ENCODE measurements at places on chromosomes 13 and 19.

DNA sequence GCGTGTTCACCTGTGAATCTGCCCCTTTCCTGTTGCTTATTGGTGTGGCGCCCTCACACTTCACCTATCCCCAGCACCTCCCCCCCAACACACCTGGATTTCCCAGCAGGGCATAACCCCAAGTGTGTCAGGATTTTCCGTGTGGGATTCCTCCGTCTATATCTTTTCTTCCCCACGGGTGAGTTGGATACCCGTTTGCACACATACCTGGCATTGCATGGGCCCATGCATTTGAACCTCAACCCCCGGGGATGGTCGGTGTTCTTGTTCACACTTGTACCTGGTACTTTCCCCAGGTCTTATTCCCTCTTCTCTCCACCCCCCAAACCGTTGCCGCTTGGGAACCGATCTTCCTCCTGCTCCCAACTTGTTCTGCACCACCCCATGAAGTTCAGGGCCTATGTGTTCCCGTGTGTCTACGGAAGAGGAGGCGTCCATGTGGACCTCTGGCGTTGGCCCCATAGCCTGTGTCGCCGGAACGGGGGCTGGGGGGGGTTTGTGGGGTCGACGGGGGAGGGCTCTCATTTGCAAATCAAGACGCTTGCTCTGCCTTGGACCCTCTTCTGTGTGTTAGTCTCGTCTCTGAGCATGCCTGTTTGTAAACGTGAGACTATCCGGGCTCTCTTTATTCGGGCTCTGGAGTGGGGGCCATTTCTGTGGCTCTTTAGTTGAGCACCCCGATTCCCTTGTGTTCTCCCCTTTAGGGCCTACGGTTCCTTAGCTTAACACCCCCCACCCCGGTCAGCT, 1.7 kb downstream of the PRR12 start:
- DNase-seq: no peak

GRCh38 chr13:24252136-24252535, 57.2 kb upstream of the C1QTNF9 start:
- DNase-seq: no peak

DNA sequence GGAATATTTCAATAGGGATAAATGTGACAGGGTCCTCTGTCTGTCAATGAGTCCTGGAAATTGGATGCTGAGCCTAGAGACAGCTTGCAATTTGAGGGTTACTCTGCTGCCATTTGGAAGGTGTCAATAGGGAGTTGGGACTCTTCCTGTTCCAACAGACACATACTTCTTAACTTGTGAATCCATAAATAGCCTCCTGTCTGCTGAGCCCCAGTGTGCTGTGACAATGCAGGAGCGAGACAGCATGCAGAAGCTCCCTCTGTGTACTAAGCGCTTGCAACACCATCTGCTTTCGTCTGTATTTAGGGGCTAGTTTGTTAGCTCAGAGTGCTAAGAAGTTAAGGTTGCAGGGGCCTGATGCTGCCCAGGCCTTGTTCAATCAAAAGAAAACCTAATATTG, 58.5 kb upstream of the GPR12 start:
- no peak for DNase-seq

DNA sequence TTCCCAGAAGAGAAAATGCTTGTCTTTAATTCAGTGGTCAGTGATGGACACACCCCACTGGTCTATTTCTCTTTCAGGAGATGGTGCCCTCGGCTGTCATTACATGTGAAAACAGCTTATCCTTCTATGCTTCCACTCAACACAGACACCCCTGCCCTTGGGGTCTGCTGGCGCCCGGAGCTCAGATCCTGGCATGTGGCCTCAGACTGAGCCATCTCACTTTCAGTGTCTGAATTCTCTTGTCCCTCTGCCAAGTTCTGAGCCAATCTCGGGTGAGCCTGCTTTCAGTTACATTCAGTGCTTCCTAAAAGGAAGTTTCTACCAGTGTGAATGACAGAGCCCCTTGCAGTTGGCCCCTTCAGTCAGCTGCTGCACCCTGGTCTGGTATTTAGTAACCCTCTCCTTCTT, 293.6 kb downstream of the DNAJC15 start:
- DNase-seq: no peak

- DNase-seq: no peak
Measured at GRCh38 chr13:34167347-34167746, 349.4 kb downstream of the RFC3 start.

- DNase-seq: no peak
Measured at GRCh38 chr19:33261511-33262189, 36.0 kb upstream of the SLC7A10 start.

DNA sequence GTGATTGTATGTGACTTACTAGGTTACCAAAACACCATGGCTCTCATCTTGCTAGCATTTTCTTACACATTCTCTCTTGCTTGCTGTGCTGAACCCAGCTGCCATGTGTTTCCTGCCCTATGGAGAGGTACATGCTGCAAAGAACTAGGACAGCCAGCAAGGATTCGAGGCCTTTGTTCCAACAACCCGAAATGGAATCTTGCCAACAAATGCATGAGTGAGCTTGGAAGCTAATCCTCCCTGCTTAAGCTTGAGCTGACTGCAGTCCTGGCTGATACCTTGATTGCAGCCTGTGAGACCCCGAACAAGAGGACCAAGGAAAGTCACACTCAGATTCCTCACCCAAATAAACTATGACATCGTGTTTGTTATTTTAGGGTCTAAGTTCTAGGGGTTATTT, 651.2 kb downstream of the SLITRK6 start:
- DNase-seq: peak; percentile 60

GRCh38 chr13:77359171-77359570, 32.3 kb upstream of the MYCBP2 start:
- DNase-seq: no peak

- DNase-seq: no peak
Measured at GRCh38 chr13:47650209-47650608, 350.9 kb downstream of the SUCLA2 start.

DNA sequence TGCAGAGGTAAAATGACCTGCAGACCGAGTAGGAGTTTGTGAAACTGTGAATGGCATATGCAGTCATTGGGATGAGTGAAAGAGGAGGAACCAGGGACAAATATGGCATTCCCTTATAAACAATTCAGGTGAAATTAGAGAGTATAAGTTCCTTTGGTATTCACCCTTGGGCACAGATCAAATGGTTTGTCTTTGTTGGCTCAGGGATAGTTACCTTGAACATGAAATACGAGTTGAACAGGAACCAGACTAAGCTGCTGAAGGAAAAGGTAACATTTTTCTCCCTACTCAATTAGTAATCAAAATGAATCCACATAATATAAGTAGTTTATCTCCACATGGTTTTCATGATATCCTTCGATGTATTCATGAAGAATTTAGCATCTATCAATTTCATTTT, 50.5 kb downstream of the SLITRK1 start:
- no peak for DNase-seq

GRCh38 chr13:77502104-77502720, 33.3 kb upstream of the SCEL start:
- DNase-seq: no peak

GRCh38 chr13:25816239-25816638, 235.6 kb downstream of the SHISA2 start:
- no peak for DNase-seq

DNA sequence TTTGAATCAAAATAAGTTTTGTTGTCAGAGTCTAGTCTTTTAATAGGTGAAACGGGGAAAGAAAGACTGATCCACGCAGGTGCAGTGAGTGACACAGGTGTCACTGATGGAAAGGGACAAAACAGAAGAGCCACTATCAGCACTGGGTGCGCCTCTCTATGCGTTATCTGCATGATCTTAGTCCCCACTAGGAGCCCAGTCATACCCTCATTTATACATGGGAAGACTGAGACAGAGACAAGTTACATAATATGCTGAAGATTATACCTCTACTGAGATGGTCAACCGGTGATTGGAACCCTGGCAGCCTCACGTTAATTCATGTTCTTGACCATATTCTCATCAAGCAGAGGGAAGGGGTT, 3.4 kb downstream of the LRCH1 start:
- no peak for DNase-seq

GRCh38 chr19:36489920-36490415, 607 bp upstream of the ZNF566 start:
- DNase-seq: no peak

DNA sequence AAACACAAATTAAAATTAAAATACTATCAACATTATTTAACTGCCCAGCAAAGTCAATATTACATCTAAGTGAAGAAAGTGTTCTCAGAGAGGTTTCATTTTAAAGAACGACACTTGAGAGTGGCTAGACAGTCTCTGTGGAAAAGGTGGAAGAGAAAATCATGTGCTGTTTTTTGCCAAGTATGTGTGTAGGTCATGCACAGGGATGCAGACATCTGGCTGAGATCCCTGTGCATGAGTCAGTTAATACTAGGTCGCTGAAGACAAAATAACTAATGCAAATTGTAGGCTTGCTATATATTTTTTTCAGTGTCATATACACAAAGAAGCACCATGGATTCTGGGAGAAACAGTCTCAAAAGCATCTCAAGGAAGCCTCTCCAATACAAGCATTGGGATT, 44.3 kb upstream of the ENOX1 start:
- no peak for DNase-seq

- no peak for DNase-seq
Measured at GRCh38 chr19:45211751-45212381, 33.3 kb downstream of the BLOC1S3 start.

- DNase-seq: no peak
Measured at GRCh38 chr19:10797078-10797477, 38.9 kb downstream of the TMED1 start.

DNA sequence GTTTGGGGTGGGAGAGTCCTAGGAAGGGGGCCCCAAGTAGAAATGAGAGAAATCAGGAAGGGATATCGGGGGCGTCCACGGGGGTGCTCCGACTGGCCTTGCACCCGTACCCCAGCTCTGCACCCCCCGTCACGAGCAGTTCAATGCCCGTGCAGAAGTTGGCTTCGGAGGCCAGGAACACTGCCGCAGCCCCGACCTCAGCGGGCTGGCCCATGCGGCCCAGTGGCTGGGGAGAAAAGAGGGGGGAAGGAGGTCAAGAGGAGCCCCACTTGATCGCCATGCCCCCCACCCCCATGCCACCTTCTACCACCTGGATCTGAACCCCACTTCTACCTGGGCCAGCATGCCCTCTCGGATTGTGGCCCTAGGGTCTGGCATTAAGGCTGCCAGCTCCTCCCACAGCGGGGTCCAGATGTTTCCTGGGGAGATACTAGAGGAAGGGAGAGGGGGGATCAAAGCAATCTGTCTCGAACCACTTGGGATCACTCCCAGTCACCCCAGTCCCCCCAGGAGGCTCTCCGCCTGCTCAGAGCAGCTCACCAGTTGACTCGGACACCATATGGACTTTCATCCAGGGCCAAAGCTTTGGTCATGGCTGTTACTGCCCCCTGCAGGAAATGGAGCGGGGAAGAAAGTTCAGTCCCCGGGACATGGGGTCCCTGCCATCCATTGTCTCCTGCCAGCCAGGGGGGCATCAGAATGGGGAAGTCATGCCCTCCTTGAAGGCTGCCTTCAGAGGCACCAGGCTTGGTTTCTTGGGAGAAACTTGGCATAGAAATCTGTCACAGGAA, 2.5 kb upstream of the BCAT2 start:
- DNase-seq: no peak

DNA sequence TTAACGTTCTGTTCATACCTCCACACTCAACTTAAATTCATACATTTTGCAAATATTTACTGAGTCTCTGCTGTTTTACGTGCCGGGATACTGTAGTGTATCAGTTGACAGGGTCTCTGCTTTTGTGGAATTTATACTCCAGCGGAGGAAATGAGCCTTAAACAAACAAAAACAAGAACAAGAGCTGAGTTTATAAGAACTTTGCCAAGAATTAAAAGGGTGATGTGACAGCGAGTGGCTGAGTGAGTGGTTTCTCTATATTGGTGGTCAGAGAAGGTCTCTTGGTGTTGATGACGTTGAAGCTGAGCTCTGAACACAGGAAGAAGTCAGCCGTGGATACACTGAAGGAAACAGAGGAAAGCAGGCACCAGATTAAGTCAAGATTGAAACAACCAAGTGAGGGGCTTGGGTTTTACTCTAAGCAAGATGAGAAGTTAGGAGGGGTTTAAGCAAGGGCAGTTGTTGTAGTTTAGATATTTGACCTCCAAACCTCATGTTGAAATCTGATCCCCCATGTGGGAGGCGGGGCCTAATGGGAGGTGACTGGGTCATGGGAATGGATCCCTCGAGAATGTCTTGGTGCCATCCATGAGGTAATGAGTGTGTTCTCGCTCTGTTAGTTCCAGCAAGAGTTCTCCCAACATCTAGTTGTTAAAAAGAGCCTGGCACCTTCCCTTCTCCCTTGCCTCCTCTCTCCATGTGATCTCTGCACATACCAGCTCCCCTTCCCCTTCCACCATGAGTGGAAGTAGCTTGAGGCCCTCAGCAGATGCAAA, 248.3 kb downstream of the DCLK1 start:
- DNase-seq: no peak
